Astrocyte of the hippocampus (primary cell): ENCODE measurements at places on chromosomes 16 and 17.
A peak's percentile ranks its signal among the peaks of the same experiment; 100 is the strongest.

DNA sequence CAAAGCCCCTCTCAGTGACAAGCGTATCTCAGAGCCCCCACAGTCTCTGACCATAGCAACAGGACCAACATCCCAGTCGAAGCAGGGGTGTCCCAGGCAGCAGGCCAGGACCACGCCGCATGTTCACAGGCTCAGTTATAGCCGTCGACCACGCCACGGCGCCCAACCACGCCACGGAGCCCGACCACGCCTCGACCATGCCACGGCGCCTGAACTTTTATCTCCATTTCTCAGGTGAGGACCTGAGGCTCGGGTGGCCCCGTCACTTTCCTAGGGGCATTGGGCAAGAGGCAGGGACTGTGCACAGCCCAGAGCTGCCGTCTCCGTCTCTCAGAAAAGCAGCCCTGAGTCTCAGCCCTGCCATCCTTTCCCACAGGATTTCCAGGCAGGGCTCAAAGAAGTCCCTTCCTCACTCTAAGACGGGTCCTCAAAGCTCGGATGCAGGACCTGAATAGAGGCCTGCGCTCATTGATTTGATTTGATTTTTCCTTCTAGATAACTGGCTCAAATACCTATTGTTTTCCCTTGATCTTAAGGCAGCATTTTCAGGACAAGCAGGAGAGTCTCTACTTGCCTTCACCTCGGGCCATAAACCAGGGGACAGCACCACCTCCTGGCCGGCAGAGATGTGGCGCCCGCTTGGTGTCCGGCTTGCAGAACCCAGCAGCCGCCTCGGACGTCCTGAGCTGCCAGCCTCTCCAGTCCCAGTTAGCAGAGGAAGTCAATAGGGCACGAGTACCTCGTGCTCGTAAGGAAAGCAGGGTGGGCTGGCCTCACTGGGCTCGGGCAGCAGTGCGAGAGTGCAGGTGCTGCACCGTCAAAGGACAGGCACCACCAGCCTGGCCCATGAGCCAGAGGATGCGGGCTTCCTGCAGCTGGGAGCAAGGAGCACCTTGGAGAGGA, 38.8 kb downstream of the C16orf95 start:
- peak; percentile 93 for DNase-seq

DNA sequence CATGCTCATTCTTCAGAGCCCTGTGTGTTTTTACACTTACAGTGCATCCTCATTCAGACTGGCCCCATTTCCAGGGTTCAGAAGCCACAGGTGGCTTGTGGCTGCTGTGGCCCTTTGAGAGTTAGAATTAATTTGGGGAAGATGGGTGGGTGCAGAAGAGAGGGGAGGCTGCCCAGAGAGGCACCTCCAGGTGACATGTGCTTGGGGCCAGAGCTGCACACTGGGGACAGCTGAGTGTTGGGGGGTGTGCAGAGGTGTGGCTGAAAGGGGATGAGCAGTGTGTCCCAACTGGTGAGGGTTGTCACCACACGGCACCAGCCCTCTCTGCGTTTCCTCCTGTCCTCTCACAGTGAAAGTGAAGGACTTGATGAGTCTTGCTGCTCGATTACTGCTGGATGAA, 6.9 kb upstream of the EIF1 start:
- DNase-seq = no peak

GRCh38 chr16:84606081-84606875, 11.6 kb downstream of the COTL1 start:
- no peak for DNase-seq

- DNase-seq = no peak
Observed at GRCh38 chr17:59026176-59026939, 80.3 kb downstream of the TRIM37 start.

DNA sequence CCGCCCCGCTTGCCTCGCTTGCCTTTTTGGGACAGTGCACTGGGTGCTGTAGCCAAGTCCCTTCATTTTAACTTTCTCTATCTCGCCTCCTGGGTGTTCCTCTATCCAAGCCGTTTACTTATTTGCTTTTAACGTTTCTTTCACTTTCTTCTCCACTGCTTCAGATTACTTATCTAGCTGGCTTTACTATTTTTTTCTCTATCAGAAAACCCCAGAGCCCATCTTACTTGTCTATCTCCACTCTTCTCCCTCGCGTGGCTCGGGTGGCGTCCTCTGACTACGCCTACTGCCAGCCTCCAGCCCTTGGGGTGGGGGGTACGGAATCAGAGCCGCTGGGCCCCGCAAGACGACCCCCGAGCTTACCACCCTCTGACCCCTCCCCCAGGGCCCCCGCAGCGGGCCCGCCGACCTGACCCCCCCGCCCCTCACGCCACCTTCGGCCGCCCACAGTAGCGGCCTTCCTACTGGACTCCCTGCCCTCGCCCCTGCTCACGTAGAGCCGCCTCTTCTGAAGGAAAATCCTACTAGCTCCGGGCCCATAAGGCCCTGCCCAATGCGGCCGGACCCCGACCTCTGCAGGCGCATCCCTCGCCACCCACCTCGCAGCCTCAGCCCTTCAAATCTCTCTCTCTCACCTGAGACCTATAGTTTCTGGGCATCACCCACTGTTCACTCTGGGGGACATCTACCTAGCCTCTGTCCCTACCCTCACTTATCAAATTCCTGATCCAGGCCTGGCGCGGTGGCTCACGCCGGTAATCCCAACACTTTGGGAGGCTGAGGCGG, 1.0 kb upstream of the SLC12A4 start:
- no peak for DNase-seq

GRCh38 chr17:61720016-61720795, 129.2 kb upstream of the NACA2 start:
- no peak for DNase-seq

- no peak for DNase-seq
Observed at GRCh38 chr17:16928406-16929034, 43.4 kb downstream of the TNFRSF13B start.

GRCh38 chr17:10633738-10634379, 23.2 kb downstream of the MYH3 start:
- no peak for DNase-seq

DNA sequence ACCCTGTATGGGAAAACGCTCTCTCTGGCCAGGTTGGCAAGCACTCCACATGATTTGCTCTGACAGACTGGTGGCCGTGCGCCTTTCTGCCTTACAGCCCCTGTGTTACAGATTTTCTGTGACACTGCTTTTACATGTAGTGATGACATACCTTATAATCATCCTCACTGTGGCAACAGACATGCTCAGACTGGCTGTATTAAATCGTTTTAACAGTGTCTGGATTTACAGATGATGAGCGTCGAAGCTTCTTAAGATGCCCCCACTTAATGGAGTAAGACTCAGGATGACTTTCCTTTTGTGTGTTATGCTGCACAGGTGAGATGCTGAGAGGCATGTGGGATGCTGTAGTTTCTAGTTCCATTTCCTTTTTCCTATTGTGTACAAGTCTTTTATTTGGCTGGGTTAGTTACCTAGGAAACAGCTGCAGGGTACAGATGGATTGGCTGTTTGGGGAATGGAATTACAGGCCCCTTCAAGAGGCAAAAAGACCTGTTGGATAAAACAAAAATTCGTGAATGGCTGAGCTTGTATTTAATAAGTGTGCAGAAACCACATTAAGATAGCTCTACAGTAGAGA, 20.9 kb upstream of the VWA3A start:
- no peak for DNase-seq

DNA sequence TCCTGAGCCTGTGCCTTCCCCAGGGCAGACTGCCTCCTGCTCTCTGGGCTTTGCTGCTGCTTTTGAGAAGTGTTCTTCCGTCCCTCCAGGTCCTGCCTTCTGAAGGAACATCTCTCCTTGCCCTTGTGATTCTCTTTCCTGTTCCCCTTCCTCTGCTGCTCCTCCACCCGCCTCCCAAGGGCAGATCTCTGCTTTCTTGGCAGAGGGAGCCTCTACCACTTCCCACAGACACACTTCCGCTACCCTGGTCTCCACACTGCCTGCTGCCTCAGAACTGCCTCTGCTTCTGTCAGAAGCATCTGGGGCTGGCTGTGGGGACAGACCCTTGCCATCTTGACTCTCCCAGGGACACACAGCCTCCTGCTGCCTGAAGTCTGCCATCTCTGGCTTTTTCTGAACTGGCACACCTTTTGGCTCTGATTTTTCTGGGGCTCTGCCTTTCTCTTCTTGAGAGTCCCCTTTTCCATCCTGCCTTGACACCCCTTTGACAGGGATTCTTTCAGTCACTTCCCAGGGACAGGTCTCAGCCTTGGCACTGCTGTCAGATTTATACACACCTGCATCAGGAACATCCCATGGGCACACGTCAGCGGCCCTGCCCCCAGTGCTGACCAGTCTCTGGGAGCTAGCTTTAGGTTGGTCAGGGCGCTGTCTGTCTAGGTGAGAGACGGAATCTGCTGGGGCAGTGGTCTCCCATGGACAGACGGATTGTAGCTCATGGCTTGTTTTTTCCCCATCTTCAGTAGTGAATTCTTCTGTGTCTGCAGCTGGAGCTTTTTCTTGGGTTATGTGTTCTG, 16.6 kb downstream of the GPR179 start:
- no peak for DNase-seq
